ENCODE measurements at places on chromosomes 3 and 15.

DNA sequence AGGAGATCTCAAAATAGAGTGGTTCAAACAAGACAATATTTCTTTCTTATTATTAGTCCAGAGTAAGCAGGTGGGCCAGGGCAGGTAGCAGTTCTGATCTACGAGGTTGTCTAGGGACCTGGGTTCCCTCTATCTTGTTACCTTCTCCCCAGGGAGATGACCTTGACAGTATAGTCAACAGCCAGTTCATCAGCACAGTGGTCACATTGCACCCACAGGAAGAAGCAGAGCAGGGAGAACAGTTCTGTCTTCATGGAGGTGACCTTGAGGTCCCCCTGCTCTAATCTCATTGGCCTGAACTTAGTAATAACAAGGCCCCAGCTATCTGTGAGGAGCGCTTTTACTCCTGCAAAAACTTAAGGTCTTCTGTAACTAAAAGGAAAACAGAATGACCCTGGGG is 21.7 kb downstream of the SLC49A4 start:
- DNase-seq, result no peak

DNA sequence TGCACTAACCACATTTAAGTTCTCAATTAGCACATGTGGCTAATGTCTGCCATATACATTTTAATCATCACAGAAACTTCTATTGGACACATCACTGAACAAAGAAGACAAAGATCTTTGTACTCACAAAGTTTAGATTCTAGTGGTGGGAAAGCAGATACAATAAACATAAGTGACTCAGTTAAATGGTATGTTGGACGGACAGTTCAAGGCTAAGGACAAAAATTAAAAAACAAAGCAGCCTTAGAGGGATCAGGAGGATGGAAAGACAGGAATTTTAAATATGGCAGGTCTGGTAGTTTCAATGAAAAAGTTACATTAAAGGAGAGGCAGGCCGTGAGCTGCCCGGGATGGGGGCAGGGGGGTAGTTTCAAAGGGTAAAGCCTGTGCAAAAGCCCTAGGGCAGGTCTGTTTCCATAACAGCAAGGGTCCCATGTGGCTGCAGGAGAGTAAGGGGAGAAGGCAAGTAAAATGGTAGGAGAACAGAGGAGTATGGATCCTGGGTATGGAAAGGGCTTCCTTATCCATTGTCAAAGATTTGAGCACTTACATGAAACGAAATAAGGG is 220.7 kb downstream of the FHIT start:
- DNase-seq, result no peak

DNA sequence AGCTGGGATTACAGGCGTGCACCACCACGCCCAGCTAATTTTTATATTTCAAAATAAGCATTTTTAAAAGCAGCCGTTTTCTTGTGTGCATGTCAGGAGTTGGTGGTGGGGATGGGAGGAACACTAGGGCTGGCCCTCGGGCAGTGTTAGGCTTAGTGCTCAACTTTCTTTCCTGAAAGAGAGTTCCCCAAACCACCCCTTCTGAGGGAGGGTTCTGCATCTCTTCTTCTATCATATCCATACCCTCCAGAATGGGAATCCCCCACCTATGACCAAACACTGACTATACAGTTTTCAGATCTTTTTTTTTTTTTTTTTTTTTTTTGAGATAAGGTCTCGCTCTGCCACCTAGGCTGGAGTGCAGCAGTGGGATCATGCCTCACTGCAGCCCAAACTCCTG is 12.5 kb downstream of the PFKFB4 start:
- DNase-seq, result no peak

DNA sequence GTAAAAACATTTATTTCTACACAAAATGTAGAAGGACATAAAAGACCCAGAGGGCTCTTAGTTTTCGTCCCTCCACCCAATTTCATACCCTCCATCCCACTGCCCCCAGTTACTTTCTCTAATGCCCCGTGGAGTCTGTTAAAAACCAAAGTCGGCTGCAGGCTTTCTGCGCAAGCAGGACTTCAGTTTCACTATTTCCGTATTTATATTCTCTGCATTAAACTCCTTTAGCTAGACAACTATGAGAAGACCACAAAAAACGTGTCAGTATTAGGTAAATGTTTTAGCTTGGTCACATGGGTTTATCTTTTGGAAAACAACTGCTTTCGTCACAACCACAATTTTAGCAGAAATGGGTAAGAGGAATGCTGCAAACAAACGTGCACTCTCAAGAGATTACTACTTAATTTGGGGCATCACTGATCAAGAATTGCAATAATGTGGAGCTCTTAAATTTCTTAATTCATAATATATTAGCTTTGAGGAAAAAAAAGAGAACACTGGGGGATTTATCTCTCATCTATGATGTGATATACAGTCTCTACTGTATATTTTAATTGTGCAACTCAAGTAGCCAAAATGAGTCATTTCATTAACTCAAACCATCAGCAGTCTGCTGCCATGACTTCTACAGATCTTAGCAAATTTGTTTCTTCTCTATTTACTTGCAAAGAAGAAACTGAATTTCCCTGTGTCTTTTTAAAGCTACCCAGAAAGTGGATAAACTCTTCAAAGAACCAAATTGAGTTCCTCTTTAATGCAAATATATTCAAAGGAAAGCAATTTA is 740 bp upstream of the NSMCE3 start:
- DNase-seq, result no peak

DNA sequence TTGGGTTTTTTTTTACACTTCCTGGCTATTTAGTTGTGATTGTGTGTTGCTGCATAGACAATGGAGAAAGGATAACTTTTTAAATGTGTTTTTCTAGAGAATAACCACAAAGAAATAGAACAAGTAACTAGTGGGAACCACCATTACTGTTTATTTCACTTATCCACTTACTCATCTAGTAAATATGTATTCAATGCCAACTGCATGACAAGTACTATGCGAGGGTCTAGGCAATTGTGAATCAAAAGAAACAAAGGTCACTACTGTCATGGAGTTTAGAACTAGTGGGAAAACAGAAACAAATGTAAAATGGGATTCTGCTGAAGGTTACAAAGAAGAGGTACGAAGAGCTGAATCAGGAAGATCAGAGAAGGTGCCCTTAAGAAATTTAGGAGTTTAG is 600.9 kb upstream of the ROBO2 start:
- no peak for DNase-seq

DNA sequence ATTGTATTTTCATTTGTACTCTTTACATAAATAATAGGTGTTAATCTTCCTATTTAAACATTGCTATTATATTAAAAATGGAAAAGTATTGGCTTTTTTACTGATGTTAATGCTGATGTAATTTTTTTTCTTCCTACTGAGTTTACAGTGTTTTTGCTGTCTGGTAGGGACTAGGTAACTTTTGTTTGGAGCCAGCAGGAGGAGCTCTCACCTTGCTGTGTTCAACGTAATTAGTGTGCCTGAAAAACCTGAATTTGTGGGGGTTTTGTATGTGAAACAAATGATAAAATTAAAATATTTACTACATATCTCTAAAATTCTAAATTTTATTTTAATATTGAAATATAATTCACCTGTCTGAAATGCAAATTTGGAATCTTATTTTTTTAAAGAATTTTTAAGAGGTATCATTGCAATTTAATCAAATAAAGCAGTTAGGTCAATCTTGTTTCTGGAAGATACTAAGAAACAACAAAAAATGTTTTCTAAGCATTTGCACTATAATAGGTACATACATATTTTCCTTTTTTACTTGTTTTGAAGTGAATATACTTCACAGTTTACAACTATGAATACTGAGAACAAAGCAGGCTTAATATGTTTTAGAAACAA is 48.8 kb downstream of the EPHA6 start:
- DNase-seq, result peak; percentile 13

- DNase-seq, result no peak
Observed at GRCh38 chr3:150770681-150771080, 7.7 kb upstream of the SIAH2 start.

DNA sequence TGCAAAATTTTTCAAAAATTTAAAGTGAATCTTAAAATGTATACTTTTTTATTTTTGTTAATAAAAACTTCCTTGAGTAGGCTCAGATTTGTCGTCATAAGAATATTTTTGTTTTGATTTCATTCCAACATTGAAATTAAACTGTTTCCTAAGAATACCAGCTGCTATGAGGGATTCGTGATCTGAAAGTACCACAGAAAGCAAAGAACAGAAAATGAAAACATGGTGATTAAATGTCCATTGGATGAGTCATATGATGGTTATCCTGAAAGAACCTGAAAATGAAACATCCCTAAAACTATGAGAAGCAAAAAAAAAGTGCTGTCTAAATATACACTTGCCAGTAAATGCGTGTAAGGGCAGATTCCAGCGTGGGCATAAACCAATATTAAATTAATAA is 143.8 kb downstream of the GMNC start:
- DNase-seq, result peak; percentile 48

DNA sequence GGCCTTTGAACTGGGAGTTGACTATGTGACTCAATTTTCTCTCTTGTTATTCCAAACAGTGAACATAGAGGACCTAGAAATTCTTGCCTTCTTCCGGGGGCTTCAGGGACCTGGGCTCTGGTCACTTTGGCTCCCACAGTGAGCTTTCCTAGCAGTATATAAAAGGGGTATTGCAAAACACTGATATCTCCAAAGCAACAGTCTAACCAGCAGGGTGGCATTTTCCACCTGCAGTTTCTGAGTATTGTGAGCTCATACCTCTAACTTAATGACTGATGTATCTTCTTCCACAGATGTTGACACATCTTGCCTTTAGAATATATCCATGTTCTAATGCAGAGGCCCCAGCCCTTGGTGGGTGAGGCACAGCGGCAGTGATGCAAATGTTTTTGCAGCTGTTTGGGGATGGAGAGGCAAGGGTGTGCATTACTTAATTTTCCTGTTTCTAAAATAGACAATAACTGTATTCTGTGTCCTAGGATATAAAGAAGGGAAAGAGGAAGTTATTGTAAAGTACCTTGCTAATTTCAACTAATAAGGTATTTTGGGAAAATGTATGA is 45.7 kb upstream of the ADGRG7 start:
- no peak for DNase-seq

DNA sequence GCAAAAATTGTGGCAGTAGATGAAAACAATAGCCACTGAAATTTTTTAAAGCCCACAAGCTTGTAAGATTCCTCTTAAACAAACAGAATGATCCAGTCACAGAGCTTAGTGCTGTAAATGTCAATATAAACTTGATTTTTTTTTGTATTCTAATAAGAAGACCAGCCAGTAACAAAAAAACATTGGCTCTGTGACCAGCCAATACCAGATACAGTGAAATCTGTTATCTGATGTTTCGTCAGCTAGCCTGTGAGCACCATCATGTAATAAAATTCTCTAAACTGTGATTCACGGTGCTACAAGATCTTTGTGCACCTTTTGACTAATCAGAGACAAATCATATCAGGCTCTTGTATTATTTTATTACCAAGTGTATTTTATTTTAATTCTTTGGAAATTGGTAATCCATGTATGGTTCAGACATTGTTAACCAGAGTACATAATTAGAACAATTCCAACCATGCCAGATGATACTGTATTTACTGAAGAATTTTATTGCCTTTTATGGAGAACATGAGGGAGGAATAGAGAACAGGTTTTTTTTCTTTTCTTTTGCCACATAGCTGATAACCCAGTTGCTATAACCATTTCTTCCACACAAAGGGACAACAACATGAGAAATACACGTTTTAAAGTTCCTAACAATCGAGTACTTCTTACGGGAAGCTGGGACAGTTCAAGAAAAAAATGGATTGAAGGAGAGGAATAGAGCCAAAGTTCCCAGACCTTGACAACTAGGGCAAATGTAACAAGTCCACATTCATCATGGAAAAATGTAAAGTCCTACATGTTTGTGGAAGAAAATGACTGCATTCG is 71.9 kb downstream of the FILIP1L start:
- peak; percentile 45 for DNase-seq

GRCh38 chr15:74202452-74203401 is at the start of gene STRA6:
Gene STRA6 (minus strand): TSS chr15:74202787. CDS start chr15:74202267, 520 bp downstream.
- DNase-seq, result no peak

DNA sequence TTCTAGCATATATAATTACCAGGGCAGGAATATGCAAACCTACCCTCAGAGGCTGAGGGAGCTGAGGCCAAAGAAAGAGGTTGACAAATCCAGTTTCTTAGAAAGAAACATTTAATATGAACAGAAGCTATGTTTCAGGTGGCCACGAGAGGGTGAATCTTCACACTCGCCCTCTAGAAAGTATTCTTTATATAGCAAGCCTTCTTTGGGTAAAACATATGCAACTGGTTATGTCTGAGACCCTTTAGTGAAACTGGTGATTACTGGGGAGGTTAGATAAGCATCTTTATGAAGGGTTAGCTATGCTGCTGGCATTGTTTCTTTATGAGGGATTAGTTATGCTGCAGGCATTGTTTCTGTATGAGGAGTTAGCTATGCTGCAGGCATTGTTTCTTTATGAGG is 50.7 kb upstream of the GOLGA6L2 start:
- DNase-seq, result no peak

GRCh38 chr3:162718697-162719096 is 1222.1 kb downstream of the OTOL1 start:
- no peak for DNase-seq
